ENCODE measurements at places on chromosomes 12 and 14. TPM values are rescaled to one million over a fixed set of nuclear protein-coding genes. Genes with fewer than 3 reads are reported as not detected.

GRCh38 chr14:97788364-97788763 lies 991.2 kb downstream of the VRK1 start:
- DNase-seq: no peak

GRCh38 chr14:96889091-96889490 lies 91.9 kb downstream of the VRK1 start:
- no peak for DNase-seq

COL2A1 gene
- total RNA-seq: 0.69 TPM

- DNase-seq: no peak
Observed at GRCh38 chr12:124861492-124861891, 2.2 kb downstream of the SCARB1 start.

DNA sequence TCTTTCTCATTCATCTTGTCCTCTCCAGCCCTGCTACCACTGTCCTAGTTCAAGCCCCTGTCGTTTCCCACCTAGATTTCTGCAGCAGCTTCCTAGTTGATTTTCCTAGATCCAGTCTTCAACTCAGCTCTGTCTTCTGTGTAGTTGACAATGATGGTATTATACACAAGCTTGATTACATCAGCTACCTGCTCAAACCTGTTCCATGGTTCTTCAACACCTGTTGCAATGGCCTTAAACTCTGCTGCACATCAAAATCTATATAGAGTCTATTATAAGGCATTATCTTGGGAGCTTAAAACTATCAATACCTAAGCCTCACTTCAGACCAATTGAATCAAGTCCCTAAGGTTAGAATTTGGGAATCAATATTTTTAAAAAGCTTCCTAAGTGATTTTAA lies 71.7 kb upstream of the PELI2 start:
- DNase-seq: no peak

LRTM2 gene
- total RNA-seq: not detected

DNA sequence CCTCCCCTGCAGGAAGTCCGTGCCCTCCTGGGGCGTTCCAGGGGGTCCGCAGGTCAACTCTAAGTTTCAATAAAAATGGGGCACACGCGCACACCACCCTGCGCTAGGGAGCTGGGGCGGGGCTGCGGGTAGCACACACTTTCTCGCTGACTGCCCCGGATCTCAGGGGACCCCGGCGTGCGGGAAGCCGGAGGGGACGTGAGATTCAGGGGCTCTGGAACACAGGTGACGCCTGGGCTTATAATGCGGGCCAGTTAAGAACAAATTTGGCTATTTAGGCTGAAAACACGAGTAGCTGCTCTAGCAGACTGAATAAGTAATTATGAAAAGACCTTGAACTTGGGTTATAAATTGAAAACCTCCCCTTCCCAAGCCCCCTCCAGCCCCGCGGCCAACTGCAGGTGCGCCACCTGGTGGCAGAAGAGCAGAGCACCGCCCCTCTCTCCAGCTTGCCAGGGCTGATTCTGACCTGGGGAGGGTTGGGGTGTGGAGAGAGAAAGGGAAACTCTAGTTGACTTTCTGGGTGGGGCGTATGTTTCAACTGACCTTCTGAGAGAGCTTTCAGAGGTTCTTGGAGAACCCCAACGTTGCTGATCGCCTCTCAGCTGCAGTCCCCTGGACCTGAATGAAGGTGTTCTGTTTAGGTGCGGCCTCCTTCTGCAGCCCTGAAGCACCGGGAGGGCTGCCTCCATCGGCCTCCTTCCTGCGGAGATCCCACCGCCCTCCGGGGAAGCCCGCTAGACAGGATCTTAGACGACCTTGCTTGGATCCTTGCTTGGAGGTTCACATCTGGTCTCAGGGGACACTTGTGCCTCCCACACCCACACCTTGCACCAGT lies 118.4 kb upstream of the EVL start:
- no peak for DNase-seq

REP15 gene
- 3.6 TPM for total RNA-seq

DNA sequence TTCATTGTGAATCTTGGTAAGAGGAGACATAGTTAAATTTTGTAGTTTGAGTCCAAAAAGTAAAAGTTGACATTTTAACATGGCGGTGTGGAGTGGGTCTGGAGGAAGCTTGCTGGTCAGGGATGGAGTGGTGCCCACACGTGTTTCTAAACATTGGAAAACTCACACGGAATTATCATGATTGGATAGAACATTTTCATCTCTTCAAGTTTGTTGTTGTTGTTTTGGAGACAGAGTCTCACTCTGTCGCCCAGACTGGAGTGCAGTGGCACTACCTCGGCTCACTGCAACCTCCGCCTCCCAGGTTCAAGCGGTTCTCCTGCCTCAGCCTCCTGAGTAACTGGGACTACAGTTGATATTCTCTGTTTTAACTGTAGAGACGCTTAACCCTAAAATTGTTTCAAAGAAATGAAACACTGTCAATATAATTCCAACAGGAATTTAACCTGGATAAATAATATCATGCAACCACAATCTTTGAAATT lies 502 bp upstream of the MBIP start:
- DNase-seq: no peak

DNA sequence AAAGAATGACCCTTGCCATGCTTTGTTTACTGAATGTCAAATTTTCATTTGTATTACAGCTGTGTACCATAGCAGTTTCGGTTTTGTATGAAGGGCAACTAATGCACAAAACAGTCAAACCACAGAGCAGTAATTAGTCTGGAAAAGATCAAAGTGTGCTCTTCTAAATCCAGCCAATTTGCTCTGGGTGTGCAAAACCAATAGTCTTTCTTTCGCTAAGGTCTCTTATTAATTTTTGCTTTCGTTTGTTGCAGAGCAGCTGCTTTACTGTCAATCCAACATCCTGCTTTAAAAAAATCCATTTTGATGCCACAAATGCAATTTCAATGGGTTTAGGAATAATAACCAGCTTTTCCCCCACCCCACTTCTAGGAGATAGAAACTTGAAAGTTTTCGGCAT lies 114.2 kb downstream of the BRMS1L start:
- no peak for DNase-seq

- DNase-seq: no peak
Observed at GRCh38 chr14:101557811-101558738, 3.2 kb upstream of the DIO3 start.

NKX2-1 gene
- total RNA-seq: not detected

GRCh38 chr14:77882098-77882497 lies 82.2 kb downstream of the ADCK1 start:
- no peak for DNase-seq

All from epithelial cell of proximal tubule (primary cell).